ENCODE measurements at places on chromosomes 7 and 10. TPM values are rescaled to one million over a fixed set of nuclear protein-coding genes. Genes with fewer than 3 reads are reported as not detected.

DNA sequence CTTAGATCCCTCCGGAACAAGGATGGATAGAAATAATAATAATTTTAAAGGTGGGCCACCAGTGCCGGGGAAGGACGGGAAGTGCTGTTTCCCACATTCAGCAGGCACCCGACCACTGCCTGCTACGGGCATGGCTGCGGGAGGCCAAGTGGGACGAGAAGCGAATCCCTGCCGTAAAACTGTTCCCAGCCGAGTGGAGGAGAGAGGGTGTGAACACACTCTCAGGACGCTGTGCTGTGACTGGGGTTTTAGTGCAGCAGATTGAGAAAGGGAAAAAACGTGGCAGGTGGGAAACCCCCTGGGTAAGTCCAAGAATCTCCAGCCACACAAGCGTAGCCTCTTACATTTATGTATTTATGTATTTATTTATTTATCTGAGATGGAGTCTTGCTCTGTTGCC lies 158.8 kb downstream of the DNAJB6 start:
- no peak for DNase-seq

DNA sequence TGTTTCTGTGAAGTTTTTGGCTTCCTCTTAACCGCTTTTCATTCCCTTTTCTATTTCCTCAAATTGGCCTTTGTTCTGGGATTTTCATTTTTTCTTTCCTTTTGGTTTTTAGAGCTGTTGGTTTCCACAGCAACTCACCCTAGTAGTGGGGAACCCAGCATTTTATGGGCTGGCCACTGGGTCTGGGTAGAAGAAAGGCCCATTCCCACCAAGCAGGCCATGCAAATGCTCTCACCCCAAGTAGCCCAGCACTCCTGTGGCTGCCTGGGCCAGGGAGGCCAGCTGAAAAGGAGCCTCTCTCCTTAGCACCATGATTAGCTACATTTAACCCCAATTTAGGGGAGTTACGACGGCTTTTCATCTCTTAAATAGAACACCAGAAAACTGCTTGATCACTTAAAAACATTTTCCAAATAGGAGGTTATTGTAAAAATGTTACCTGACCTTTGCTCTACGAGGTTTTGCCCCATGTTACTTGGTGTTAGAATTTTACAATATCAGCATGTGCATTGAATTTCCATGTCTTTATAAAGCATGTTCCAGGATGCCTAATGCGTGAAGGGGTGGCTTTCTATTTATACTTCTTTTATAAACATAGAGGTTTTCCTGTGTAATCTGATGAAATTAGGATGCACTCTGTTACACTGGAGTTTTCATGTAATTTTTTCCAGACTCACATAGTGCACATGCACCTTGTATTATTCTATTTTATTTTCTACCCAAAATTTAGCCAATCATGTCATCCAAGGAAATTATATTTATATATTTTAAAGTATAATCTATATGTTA lies 75.4 kb downstream of the FAM171A1 start:
- no peak for DNase-seq

DNA sequence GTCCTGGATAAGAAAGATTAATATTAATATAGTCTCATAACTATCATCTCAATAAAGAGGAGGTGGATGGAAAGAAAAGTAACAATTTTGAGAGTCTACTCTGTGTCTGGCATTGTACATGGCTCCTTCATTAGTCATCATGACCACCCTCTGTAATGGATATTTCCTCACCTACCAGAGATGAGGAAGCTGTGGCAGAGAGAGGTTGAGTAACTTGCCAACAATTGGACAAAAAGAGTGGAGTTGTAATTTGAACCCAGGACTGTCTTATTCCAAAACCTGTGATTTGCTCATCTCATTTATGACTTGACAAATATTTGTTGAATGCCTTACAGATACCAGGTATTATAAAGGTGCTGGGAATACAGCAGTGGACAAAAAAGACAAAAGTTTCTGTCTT lies 2.1 kb upstream of the IDE start:
- no peak for DNase-seq

- no peak for DNase-seq
Measured at GRCh38 chr7:6157685-6158423, 114.6 kb downstream of the CYTH3 start.

DNA sequence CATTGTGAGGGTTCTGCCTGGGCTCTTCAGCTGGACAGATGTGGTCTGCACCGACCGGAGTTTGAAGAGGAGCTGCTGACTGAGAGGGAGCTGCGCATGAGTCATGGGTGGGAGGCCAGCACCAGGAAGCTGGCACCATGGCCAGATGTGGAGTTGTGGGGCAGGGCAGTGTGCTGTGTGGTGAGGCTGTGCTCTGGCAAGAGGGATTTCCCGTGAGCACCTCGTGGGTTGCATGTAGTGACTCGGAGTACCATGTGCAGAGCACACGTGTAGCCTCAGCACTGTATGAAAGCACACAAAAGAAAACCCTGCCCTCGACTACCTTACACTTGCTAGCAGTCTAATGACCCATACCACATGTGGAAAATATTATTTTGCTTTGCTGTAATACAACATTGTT lies 103.4 kb downstream of the WNT2 start:
- DNase-seq, result no peak

- no peak for DNase-seq
Measured at GRCh38 chr10:44056206-44056605, 328.7 kb downstream of the CXCL12 start.

GRCh38 chr10:126309228-126309883 lies 78.9 kb downstream of the ADAM12 start:
- DNase-seq, result no peak

DNA sequence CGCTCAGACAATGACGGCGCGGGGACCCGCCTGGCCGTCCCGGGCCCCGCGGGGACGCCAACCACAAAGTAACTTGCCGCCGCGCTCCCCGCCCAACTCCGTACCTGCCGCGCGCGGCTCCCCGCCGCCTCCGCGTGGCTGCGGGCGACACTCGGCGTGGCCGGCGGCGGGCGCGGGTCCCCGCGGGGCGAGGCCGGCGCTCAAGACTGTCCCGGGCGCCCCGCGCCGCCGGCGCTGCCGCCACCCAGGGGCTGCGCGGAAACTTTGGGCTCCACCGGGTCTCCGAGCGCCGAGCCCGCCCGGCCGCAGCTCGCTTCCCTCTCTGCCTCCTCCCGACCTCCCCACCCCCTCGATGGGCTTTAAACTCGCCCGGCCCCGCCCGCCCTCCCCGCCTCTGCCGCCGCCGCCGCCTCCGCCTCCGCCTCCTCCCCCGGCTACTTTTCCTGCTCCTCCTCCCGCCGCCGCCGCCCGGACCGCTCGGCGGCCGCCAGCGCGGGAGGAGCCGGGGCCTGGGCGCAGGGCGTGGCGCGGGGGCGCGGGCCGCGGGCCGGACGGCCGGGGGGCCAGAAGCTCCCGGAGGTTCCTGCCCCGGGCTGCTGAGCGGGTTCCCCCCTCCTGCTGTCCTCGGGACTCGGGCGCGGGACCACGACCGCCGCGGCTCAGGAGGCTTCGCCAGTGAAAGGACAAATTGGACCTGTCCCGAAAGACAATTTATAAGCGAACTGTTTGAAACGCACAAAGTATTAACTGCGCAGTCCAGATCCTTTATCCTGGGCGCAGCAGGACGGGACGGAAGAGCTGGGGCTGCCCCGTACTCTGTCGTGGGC lies 10.6 kb upstream of the GRB10 start:
- peak; percentile 72 for DNase-seq

DNA sequence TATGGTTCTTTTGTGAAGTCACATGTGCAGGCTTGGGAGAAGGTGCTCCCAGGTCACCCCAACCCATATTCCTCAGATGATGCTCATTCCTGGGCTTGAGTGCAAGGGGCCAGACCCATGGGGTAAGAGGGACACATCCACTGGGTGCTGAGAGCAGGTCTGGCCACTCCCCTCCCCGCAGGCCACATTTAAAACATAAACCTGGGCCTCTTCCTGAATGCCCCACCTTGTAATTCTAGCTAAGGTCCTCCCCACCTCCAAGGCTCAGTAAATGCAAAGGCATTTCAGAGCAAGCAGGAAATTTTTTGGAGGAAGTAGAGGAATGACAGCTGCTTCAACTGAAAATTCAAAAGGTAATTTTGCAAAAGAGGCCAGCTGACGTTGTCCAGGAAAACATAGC lies 172.5 kb downstream of the ARHGAP21 start:
- DNase-seq, result no peak

DNA sequence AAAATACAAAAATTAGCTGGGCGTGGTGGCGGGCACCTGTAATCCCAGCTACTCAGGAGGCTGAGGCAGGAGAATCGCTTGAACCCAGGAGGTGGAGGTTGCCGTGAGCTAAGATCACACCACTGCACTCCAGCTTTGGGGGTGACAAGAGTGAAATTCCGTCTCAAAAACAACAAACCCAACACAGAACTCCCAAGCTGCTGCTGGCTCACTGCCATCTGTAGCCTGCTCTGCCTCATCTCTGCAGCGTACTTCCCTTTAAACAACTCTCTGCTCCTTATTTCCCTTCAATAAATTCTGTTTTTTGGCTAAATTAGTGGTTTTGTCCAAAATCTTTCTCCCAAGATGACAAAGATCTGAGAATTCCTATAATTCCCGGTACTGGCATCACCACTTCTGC lies 189.2 kb upstream of the GALNT17 start:
- no peak for DNase-seq

DNA sequence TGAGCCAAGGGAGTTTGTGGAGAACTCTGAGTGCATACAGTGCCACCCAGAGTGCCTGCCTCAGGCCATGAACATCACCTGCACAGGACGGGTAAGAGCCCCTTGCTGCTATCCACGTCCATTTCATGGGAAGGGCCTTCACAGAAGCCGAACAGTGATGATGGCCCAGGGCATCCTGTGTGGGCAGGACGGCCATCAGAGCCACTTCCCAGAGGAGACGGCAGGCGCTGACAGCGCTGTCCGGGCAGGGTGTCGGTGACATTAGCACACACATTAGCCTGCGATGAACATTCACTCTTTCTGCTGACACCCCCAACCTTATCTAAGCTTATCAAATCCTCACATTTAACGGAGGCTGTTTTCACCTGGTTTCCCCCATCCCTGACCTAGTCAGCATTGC lies 144.9 kb downstream of the EGFR start:
- no peak for DNase-seq

DNA sequence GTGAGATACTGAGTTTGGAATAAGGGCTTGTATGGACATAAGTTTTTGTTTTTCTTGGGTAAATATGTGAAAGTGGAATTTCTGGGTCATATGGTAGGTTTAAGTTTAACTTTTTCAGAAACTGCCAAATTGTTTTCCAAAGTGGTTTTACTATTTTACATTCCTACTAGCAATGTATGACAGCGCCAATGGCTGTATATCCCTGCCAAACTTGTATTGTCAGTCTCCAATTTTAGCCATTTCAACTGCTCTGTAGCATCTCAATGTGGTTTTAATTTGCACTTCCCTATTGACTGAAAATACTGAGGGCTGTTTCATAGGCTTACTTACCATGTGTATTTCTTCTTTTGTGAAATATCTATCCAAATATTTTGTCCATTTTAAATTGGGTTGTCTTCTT lies 90.5 kb upstream of the ZNF32 start:
- peak; percentile 64 for DNase-seq

DNA sequence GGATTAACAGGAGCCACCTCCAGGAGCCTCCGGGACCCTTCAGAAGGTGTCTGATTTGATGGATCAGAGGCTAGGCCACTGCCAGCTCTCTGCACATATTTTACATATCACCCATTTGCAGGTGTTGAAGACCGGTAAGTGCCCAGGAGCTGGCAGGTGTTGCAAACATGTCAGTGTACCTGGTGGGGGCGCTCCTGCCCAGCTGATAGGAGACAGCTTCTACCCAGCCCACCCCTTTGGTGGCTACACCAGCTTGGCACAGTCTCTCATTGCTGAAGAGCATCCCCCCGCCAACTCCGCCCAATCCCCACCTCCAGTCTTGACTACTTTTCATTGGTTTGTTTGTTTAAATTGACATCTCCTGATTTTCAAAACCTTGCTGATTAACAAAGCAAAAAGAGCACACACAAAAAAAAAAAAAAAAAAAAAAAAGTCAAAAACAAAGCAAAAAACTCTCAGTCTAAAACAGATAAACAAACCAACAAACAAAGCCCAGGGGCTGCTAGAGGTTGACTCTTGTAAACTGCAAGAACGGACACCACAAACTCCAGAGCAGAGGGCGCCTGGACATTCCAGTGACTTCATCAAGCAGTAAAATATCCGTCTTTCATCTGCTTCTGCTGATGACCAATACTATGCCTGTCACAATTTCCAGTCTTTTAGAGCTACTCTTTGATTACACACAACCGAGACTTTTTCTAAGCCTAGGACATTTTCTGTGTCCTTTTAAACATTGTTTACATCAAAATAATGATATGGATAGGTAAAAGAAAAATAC lies 275.3 kb downstream of the NRG3 start:
- no peak for DNase-seq

DNA sequence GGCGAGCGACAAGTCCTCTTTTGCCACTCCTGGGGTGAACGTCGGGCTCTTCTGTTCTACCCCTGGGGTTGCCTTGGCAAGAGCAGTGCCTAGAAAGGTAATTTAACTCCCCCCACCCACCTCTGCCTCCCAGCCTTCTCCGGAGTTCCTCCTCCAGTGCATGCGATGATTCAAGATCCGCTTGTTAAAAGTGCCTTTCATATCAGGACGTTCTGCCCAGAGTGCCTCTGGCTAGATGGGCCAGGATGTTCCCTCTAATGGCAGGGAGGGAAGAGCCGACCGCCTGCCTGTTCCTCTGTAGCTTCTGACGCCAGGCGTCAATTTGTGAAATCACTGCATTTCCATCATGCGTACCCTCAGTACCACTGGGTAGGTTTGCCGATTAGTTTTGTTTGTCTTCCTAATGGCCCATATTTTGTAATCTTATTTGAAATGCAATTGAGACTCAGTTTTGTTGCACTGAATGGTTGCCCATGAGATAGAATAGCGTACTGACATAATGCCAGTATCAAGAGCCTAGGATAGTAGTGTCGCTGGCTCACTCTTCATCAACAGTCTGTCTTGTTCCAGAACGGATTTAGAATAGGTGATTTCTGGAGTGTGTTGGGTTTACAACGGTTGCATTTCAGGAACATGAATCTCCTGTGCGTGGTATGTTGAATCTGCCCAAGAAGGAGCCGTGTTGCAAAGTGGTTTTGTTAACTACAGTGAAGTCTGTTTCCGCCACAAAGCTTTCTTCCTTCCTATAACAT lies 13.5 kb downstream of the ECHDC3 start:
- DNase-seq, result no peak

DNA sequence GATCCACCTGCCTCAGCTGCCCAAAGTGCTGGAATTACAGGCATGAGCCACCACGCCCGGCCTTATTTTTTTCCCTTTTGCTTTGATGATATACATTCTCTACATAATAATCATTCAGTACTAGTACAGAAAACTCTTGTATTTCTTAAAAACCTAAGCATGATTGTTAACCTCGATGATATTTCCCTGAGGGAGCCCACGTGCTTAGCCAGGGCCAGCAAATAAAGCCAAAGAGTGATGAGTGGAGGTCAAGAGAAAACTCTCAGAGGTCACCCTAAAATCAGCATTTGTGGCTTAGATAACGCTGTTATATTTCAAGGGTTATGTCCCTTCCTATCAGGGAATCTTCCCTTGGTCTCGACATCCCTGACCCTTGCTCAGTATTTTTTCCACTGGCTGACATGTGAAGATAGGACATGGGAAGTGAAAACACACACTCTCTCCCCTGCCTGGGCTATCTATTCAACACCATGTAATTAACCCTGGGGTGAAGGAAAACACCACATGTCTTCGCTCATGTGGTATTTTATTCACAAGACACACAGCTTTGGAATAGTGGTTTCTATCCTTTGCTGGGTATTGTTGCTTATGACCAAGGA lies 12.6 kb downstream of the FAM200A start:
- no peak for DNase-seq

GRCh38 chr10:75033399-75034130 lies 77.9 kb upstream of the SAMD8 start:
- DNase-seq, result no peak

Gene CAMK2B
- polyA plus RNA-seq, result 8.7 TPM

Gene SPOCK2
- polyA plus RNA-seq, result 3.5 TPM

Gene C10orf71
- polyA plus RNA-seq, result 27.4 TPM

Gene INA
- polyA plus RNA-seq, result 0.19 TPM

Gene UMAD1
- 9.4 TPM for polyA plus RNA-seq

Gene FAM25A
- not detected for polyA plus RNA-seq
